ENCODE measurements at places on chromosomes 1 and 21.
A peak's percentile ranks its signal among the peaks of the same experiment; 100 is the strongest.

DNA sequence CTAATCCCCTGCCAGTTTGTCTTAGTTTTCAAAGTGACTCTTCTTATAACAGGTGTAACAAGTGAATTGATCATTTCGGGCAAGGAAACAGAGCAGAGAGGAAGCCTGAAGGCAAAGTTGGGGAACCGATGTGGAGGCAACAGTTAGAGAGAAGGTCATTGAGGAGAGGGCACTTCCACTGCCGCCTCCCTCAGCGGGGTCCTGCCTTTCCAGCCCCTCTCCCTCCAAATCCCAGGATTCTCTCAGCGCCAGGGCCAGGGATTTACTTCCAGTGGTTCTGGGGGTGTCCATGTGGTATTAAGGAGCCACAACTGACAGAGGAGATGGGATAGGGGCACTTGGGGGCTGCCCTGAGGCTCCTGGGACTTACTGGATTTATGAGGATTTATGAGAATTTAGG lies 39.7 kb upstream of the PDE9A start:
- no peak for DNase-seq

DNA sequence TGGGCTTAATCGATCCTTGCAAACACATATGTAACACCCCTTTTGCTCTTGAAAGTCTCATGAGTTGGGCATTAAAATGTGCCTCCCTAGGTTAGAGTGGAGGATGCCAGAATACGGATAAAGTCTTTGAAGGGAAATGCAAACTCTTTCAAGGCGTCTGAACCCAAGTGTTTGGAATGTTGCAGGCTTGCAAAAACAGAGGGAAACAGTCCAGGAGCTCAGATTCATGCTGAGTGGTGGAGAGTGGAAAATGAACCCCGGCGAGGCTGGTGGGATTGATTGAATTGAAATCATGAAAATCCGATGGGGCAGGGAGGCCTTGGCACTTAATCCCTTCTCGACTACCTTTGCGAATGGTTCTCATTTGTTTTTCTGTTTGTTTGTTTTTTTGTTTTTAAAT lies 175.5 kb downstream of the PGBD5 start:
- DNase-seq = no peak

- DNase-seq = no peak
These were observed 43.0 kb downstream of the ATF3 start for GRCh38 chr1:212651521-212651920.

GRCh38 chr1:57835620-57836019 lies 411.8 kb upstream of the DAB1 start:
- peak; percentile 39 for DNase-seq

DNA sequence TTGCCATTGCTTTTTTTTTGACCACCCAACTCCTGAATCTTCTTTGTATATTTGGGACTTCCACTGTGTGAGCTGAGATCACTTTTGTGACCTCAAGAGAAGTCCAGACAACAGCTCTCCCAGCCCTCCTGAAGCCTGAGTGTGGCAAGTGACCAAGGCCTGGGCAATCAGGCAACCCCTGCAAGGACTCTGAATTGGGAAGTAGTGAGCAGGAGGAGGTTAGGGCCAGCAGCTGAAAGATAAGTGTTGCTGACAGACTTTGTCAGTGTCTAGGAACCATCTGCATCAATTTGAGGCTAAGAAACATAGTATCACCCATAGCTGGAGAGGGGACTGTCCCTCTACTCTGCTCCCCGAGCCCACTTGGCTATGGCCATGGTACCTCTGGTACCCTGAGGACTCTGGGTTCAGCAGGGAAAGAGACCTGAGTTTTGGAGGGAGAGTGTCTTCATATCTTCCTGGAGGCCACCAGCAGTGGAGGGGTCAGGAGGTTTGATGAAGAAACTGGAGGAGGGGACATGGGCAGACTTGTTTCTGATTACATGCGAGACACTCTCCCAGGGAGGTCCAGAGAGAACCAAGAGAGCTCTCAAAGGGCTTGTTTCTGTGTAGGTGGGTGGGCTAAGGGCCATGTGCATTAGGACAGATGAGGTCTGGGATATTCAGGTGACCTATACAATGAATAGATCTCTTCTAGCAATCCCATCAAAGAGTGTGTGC lies 147.0 kb upstream of the DNAH14 start:
- DNase-seq = no peak

- no peak for DNase-seq
These were observed 98.2 kb downstream of the EPHB2 start for GRCh38 chr1:22808676-22809483.

DNA sequence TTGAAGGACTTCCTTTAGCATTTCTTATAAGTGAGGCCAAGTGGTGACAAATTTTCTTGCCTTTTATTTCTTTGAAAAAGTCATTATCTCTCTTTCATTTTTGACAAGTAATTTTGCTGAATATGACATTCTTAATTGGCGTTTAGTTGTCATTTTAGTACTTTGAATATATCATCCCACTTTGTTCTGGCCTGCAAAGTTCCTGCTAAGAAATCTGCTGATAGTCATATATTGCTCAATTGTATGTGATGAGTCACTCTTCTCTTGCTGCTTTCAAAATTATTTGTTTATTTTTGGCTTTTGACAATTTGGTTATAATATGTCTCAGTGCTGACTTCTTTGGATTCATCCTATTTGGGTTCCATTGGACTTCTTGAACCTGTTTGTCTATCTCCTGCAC lies 312.6 kb downstream of the DUSP10 start:
- no peak for DNase-seq

GRCh38 chr1:203207751-203208150 lies 21.2 kb upstream of the CHI3L1 start:
- DNase-seq = no peak

GRCh38 chr1:7953850-7954609 lies 7.5 kb upstream of the PARK7 start:
- DNase-seq = peak; percentile 56

DNA sequence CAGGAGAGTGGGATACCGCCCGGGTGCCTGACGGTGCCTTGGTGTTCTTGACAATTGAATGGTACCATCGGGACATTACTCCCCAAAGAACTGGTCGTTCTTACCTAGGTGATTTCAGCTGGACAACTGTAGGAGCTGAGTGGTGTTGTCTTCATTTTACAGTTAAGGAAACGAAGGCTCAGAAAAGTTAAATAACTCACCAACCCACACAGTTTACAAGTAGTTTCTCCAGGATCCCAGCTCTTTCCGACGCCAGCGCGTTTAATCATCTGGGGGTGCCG lies 1.6 kb downstream of the PIK3CD start:
- DNase-seq = no peak

DNA sequence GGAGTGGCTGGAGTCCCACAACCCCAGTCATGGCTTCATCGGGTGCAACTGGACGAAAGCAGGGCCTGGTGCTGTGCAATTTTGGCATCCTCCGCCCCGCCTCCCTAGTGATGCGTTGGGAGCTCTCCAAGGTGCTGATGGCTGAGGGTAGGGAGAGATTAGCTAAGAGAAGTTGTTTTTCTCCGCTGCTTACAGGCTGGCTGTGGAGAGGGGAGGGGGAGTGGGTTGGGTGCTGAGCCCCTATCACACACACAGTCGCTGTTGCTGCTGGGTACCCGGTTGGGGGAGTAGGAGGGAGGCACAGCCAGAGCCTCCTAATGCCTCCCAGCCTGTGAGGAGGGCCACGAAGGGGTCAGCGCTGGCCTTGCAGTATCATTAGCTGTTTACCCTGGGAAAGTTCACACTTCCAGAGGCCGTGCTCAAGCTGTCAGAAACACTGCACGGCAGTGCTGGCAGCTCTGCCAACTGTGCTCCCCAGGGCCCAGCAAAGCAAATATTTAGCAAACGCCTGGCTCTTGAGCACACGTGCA lies 110.0 kb downstream of the GRIK3 start:
- DNase-seq = peak; percentile 49

GRCh38 chr1:41355761-41356160 lies 5.5 kb upstream of the FOXO6 start:
- no peak for DNase-seq

- DNase-seq = no peak
These were observed 212.5 kb upstream of the MAP1LC3C start for GRCh38 chr1:242211254-242212022.

GRCh38 chr21:44892536-44893277 lies 19.2 kb upstream of the PTTG1IP start:
- DNase-seq = peak; percentile 1

DNA sequence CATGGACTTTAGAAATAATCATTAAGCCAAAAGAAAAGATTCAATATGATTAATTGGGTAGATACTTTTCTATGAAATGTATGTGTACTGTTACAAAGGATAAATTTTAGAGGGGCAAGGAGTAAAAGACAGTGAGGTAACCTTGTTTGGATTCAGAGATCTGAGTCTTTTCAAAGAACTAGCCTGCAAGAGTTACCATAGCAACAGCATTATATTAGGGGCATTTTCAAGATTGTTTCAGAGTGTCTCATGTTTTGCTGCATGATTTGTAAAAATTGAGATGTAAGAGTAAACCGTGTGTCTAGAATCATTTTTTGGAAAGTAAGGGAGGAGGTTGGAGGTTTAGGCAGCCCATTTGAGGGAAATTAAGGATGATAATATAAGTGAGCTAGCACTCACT lies 70.6 kb upstream of the KIAA1614 start:
- DNase-seq = no peak

DNA sequence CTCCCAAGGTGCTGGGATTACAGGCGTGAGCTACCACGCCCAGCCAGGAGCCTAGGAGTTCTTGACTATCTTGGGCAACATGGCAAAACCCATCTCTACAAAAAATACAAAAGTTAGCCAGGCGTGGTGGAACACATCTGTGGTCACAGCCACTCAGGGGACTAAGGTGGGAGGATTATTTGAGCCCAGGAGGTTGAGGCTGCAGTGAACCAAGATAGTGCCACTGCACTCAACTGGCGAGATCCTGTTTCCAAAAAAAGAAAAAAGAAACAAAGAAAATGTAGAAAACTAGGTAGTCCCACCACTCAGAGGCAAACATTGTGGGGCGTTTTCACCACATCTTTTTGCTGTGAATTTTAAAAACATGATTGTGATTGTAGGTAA lies 141.3 kb downstream of the ZZZ3 start:
- no peak for DNase-seq

DNA sequence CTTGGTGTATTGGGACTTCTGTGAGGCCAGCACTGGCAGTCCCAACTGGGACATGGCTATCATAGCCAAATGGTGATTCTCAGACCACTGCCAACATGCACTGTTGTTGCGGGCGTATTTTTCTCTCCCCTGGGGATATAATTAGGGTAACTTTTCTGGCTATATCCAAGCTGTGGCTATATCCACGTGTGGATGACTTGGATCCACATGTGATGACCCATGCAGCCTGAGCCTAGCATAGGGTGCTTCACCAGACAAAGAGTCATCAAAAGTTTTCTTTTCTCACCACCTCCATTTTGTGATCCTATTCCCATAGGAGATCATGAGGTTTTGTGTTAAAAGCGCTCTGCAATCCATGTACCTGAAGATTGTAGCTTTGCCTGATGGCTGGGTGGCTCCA lies 51.2 kb upstream of the CSF3R start:
- no peak for DNase-seq
